Stimulated activated CD8-positive, alpha-beta memory T cell treated with anti-CD3 and anti-CD28 coated beads, Interleukin-4, amount 100 ng/mL, for 1 hour (primary cell): ENCODE measurements at places on chromosomes 2 and 18.

DNA sequence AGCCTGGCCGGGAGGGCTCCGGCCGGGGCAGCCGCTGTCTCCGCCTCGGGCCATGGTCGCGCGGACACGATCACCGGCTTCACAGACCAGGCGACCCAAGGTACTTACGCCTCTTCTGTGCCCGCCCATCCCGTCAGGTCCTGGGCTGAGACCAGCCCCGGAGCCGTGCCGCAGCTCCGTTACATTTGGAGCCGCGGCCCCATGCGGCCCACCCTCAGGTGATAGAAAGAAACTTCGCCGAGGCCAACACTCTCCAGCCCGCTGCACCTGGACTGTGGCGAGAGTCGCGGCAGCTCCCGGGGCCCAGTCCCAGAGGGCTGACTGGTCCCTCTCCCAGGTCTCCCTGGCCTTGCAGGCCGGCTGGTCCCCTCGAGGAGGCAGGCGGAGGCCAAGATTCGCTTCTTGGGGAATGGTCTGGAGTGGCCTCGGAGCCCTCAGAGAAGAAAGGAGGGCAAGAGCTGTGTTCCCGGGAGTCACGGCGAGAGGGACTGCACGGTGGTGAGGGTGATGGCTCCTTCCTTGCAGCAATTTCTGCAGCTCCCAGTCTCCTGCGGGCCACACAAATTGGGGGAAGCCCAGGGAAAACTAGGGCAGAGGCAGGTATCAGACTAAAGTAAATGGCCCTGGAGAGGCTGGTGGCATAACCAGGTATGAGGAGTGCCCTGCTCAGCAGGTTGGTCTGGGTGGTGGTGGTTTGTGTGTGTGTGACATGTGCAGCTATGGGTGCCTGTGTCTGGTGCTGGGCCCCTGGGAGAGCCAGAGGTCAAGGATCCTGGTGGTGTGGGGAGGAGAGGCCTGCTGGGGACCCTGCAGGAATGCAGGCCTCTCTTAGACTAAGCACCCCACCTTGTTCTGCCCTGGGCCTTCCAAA is 822 bp downstream of the GDF7 start:
- no peak for DNase-seq

GRCh38 chr2:159317392-159318088 is 31.0 kb upstream of the WDSUB1 start:
- DNase-seq, result no peak

- no peak for DNase-seq
Observed at GRCh38 chr18:77254711-77255405, 5.2 kb downstream of the GALR1 start.

DNA sequence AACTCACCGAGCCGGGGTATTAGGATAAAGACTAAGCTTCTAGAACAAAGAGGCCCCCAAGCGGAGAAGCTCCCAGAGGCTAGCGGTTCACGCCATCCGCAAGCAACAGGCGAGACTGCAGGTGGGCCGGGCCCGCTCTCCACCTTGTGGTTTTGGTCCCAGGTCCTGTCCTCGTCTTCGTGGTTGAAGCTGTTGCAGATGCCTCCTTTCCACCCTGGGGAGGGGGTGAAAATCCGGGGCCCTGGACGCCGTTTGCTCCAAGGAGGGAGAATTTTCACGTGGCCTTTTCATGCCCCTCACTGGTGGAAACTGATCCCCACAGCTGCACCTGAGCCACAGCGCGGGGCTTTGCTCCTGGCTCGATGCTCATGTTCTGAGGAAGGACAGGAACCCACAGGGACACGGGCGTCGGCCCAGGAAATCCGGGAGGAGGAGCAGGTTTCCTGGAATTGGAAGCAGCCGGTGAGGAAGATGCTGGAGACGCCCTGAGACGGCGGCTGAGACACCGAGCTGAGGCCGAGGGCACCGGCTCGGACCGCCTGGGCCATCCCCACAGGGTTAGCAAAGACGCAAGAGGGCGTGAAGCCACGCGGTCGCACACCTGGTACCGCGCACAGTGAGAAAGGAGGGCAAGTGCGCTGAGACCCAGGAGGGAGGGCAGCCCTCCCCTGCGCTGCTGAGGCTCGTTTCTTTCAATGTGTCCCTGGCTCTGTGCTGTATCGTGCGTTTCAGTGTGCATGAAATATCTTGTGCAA is 54.7 kb upstream of the SALL3 start:
- no peak for DNase-seq

DNA sequence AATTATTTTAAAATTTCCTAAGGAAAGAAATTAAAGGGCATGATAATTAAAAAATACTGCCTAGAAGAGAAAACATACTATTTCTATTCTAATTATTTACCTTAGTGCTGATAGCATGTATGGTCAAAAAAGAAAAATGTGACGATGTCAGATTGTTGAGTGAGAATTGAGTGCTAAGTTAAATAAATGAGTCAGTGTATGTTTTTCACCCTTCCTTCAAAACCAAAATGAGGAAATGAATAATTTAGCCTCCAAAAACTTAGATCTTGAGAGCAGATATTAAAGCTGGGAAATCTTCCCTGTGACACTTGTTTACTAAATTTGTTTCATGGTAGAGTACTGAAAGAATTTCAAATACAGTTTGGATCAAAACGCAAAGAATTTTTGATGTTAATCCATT is 58.6 kb upstream of the NYAP2 start:
- DNase-seq, result no peak

- DNase-seq, result no peak
Observed at GRCh38 chr2:157438863-157439823, 4.7 kb downstream of the CYTIP start.

DNA sequence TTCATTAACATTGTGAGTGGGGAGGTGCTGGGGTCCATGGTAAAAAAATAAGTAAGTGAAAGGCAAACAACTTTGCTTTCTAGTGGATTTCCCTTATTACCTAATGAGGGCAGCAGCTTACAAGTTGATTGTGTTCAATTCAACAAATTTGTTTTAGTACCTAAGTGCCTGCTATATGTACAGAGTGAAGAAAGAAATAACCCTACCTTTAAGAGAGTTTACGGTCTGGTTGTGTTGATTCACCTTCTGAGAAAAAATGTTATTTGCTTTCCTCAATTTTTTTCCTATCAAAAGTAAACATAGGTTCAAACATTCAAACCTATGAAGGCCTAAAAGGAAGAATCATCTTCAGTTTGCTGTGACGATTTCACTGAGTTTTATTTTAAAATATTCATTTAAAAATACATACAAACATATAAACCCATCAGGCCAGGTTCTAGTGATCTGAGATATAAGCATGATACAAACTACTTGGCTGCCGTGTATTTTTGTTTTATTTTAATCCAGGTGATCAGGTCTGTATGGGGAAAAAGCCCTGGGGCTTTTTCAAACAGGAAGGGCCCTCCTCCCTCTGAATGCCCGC is 1.5 kb upstream of the SPTBN1 start:
- no peak for DNase-seq

DNA sequence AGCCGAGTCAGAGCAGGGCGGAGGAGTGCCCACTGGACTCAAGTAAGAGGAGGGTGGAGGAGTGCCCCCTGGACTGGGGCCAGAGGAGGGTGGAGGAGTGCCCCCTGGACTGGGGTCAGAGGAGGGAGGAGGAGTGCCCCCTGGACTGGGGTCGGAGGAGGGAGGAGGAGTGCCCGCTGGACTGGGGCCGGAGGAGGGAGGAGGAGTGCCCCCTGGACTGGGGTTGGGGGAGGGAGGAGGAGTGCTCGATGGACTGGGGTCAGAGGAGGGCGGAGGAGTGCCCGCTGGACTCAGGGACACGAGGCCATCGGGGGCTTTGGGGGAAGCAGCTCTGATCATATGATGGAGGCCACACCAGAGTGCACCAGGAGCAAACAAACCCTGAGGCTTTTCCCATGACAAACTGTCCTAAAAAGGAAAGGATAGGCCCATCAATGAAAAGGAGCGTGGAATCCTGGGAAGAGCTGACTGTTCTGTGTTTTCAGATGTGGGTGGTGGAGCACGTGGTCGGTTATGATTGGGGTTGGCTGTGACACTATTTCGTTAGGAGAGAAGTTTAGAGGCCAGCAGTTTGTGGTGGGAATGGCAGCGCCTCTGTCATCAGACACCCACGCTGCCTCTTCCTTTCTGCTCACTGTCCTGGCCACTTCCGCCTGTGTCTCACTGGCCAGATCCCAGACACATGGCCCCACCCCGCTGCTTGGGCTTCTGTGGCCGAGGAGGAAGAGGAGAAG is 24.5 kb upstream of the HPCAL1 start:
- no peak for DNase-seq

DNA sequence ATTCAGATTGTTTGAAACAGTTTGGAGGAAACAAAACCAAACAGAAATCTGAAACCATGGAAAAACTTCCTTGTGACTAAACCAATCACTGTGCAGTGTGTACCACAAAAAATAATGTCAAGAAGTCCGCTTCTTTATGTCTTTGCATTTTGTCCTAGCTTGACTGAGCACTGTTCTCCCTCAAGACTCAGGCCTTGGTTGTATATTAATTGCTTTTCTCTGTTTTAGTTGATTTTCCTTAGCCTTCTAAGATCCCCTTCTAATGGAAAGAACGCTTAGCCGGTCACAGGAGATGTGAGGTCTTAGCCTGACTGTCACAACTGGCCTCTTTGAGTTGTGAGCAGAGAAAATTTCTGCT is 56.6 kb downstream of the LCLAT1 start:
- no peak for DNase-seq

DNA sequence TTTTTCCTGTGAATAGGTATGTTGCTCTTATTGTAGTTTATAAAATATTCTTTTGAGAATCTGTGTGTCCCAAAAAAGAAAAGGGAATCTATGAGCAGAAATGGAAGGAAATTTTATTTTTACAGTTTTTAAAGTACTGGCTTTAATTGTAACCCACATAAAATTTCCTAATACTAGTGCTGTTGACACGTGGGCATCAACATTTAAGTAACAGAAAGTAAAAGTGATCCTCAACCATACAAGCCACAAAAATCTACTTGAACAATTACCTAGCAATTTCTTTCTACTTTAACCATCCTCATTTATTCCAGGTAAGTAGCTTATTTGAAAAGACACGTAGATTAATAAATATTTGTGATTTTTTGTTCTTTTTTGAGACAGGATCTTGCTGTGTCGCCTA is 62.0 kb downstream of the MAP3K20 start:
- no peak for DNase-seq

GRCh38 chr2:215751200-215751910 is 262.0 kb downstream of the MREG start:
- no peak for DNase-seq

GRCh38 chr18:6569813-6570212 is 155.1 kb upstream of the L3MBTL4 start:
- no peak for DNase-seq

- DNase-seq, result no peak
Observed at GRCh38 chr18:7157760-7158159, 40.2 kb upstream of the LAMA1 start.

- no peak for DNase-seq
Observed at GRCh38 chr2:188978291-188979081, 4.3 kb downstream of the COL3A1 start.

DNA sequence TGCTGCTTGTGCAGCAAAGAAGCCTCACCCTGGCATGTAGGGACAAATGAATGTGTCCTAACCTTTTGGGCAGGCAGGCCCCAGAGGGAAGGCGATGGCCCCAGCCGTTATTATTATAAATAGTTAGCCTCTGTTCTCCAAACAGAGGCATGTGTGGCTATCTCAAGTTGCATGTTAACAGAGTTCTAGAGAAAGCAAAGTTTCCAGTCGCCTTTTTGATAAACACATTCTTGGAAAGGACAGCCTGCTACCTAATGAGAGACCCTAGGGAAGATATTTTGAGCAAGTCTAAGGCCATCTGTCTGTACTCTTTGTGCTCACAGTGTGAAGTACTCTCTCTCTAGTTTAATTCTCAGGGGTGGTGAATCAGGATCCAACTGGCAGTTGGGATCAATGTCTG is 97.4 kb upstream of the FHL2 start:
- DNase-seq, result no peak

DNA sequence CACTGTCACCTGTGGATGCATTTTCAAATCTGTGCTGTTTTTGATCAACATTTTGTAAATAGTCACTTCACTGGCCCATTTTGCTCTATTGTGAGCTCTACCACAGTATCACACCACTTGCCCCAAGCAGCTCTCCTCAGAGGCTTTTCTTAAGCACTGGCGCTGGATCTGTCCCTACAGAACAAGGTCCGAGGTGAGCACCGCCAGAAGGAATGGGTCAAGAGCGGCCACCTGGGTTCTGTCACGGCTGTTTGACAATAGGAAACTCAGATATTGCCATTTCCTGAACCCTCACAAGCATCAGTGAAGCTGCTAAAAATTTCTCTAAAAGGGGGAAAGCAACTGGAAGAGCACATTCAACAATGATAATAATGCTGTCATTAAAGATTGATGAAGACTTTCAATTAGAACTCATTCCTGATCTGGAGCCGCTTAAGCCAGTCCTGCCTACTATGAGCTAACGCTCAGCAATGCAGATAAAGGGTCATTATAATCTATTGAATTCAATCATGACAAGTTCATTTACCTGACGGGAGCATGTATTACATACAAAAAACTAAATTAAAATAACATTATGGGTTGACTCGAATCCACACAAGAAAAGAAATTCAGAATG is 514.0 kb downstream of the GALR1 start:
- no peak for DNase-seq

- no peak for DNase-seq
Observed at GRCh38 chr2:212089873-212090272, 448.7 kb downstream of the ERBB4 start.
